ENCODE measurements at places on chromosomes 5 and 9. TPM values are rescaled to one million over a fixed set of nuclear protein-coding genes. Genes with fewer than 3 reads are reported as not detected.

The IRX2 gene
- total RNA-seq = 5.6 TPM

DNA sequence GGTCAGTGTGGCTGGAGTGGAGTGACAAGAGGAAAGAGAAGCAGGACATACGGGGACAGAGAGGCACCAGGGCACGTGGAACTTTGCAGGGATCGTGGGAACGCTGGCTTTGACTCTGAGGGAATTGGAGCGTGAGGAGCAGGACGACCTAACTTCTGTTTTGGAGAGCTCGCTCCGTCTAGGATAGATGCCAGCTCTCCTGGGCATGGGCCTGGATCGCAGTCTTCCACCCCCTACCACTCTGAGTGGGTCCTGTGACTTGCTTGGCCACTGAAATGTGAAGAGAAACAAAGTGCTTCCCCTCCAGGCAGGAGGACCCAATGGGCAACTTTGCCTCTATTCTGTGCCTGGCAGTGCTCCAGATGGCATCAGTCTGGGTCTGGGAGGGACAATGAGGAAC is 8.7 kb upstream of the SH3PXD2B start:
- DNase-seq = no peak

DNA sequence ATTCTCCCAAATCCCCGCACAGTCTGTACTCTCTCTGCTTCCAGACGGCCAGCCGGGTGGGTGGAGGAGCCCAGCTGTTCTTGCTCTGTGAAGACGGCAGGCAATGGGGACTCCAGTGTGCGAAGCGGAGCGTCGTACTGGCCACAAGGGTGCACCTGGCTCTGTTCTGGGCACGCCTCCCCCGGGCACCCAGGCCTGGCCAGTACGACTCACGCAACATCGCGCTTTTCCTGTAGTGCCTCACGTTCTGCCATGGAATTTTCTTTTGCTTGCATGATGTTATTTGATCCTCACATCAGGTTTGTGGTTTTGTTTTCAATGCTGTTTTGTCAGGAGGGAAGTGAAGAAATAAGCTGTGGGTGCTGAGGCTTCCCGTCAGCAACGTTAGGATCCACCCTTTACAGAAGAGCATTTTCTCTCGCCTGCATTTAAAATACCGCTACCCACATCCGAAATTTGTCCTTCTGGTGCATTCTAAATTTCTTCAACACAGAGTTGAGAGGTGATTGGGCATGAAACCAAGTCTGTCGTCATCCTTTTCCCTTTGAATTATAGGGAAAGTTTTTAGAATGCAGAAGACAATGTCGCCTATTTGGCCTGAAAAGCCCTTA is 311.7 kb downstream of the TRIM36 start:
- DNase-seq = no peak

DNA sequence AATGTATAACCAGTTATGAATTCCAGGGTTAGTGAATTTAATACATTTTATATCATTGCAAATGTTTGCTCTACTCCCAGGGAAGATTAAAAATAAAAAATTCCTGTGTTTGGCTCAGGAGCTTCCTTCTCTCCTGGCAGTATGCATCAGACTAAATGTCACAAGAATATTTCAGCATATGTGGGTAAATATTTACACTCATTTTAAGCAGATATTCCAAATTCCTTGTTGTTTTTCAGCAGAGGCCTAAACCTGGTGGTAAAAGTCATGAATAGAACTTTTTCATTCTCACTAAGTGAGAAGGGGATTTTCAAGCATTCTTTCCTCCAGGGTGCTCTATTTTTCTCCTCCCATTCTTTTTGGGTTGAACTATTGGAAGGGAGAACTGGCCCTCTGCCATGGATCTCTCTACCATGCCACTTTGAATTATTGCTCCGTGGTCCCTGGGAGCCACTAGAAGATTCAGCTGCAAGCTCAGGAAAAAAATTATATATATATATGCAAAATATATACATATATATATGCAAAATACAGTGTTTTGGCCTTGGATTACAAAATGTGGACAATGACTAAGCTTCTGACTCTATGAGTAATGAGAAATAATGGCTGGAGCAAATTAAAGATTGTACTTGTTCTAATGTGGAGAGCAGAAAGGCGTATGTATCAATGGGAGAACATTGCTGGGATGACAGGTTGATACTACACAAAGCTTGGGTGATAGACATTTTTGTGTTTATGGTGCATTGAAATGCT is 180.6 kb upstream of the PAPPA start:
- no peak for DNase-seq

GRCh38 chr9:9216934-9217333 is 1395.9 kb downstream of the PTPRD start:
- no peak for DNase-seq

- no peak for DNase-seq
These were observed 101.8 kb downstream of the CDK5RAP2 start for GRCh38 chr9:120478208-120478607.

Measured in Right ventricle myocardium superior (tissue), 1 donor.